ENCODE measurements at places on chromosomes 16 and 17.

GRCh38 chr17:9895923-9896322, 9.1 kb downstream of the RCVRN start:
- no peak for DNase-seq

- DNase-seq = no peak
These were observed 12.2 kb downstream of the N4BP1 start for GRCh38 chr16:48597563-48598387.

DNA sequence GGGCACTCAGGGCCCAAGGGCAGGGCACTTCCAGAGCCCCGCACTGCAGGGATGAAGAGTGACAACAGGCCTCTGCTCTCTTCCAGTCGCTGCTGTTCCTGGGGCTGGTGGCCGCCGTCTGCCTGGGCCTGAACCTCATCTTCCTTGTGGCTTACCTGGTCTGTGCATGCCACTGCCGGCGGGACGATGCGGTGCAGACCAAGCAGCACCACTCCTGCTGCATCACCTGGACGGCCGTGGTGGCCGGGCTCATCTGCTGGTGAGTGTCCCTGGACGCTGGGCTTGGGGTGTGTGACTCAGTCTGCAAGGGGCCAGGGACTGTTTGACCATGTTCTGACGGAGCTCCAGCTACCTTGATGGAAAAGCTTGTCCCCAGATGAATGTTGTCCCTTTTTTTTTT, 9.0 kb downstream of the TTYH2 start:
- no peak for DNase-seq

DNA sequence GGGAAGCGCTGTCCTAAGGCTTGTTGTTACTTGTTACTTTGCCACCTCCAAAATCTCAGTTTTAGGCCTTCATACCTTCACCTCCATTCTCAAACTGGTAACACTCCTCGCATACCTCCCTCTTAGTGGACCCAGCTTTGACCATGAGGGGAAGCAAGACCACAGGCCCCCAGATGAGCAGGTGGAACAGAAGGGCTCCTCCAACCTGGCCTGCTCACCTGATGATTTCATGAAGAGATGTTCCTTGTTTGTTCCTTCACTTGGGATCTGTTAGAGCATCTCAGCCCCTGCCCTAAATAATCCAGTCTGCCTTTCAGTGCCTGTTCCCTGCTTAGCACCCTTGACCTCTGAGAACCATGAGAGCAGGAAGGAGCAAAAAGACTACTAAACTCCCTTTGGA, 28.7 kb downstream of the DHX38 start:
- DNase-seq = no peak

- DNase-seq = no peak
These were observed 14.4 kb downstream of the CPNE2 start for GRCh38 chr16:57106767-57107166.

DNA sequence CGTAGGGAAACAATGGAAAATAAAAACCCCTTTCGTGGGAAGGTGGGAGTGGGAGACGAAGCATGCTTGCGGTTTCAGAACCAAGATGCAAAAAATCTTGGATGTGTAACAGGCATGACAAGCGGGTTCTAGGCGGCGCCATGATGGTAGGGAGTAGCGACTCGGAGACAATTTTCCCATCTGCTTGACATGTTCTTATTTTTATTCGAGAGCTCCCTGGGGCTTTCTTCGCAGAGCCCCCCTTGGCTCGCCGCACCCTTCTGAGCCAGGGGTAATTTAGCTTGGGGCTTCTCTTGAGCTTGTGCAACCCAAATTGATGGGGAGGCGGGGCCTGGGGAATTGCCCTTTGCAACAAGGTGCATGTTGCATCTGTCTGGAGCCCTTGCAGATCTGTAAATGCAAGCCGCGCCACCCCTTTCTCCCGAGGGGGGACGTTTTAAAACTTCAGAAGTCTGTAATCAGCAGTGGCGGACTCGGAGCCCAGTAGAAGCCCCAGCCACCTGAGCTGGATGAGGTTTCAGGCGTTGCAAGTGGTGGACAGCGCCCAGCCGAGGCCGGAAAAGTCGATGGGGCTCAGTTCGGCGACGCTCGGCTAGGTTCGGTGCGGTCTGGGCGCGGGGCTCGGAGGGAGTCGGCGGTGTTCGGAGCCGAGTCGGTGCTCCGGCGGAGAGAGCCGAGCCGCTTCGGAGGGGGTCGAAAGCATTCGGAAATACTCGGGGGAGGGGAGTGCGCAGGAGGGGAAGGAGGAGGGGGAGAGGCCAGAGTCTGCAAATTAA, 2.9 kb downstream of the GNAO1 start:
- peak; percentile 62 for DNase-seq

DNA sequence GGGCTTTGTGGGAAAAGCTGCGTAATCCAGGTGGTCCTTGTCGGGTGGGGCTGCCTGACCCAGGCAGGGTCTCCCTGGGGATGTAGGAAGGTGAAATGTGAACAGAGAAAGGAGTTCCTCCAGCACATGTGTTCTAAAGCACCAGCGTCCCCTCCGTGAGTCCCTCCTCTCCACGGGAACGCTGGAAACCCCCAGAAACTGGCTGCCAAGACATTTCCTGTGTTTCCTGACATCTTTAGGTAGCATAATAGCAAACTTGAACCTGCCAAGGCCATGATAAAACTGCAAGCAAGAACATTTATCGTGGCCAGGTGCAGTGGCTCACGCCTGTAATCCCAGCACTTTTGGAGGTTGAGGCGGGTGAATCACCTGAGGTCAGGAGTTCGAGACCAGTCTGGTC, 12.6 kb upstream of the PYDC1 start:
- no peak for DNase-seq

GRCh38 chr17:36527621-36528250, 6.9 kb downstream of the MYO19 start:
- DNase-seq = no peak

DNA sequence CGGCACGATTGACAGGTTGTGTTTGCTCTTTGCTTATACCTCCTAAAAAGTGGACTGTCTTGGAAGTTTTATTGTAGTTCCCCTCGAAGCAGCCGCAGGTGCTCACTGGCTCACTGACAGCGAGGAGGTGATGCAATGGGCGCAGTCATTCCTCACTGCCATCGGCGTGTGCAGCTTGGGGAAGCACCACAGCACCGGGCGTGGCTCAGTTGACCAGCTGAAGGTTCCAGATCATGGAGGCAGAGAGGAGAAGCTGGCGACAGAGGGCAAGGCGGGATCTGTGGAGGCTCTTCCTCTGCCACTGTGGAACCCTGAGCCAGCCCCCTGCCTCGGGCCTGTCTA, 72.1 kb upstream of the TNRC6C start:
- DNase-seq = no peak

DNA sequence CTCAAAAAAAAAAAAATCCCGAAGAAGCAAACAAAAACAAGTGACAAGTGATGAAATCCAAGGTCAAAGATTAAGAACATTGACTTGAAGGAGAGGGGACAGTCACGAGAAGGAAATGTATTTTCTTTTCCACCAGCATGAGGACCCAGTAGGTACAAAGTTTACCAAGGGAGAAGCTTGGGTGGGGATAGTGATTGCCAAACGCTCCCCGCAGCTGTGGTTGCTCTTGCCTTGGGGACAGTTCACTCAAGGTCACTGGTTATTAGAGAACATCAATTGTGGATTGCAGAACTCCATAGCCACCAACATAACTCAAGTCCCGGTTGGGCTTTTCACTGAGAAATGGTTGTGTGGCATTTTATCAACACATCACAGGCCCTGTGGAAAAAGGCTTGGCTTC, 27.0 kb downstream of the RSL1D1 start:
- DNase-seq = peak; percentile 10

DNA sequence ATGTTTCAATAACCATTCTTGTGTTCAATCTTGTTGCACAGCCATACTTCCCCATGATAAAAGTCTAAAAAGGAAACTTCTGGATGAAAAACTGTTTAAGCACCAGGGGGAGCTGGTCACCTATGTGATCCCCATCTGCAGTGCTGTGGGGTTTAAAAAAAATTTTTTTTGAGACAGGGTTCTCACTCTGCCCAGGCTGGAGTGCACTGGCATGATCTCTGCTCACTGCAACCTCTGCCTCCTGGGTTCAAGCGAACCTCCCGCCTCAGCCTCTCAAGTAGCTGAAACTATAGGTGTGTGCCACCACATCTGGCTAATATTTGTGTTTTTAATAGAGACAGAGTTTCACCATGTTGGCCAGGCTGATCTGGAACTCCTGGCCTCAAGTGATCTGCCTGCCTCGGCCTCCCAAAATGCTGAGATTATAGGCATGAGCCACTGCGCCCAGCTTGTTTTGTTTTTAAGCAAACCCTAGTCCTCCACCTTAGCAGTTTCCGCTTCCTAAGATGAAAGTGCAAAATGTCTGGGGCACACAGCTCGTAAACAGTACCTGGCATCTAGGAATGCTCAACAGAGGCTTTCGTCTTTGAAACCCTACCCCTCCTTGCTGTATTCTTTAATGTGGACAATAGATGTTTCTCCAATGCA, 25.4 kb downstream of the DNAJA2 start:
- DNase-seq = peak; percentile 67

- DNase-seq = peak; percentile 68
These were observed at the start of gene SLC25A10 for GRCh38 chr17:81711814-81712467. TSS of gene SLC25A10 (plus strand) at chr17:81712284. CDS start at chr17:81712427, 143 bp downstream.

- DNase-seq = no peak
These were observed 1023.4 kb downstream of the CDH11 start for GRCh38 chr16:64098451-64098850.

DNA sequence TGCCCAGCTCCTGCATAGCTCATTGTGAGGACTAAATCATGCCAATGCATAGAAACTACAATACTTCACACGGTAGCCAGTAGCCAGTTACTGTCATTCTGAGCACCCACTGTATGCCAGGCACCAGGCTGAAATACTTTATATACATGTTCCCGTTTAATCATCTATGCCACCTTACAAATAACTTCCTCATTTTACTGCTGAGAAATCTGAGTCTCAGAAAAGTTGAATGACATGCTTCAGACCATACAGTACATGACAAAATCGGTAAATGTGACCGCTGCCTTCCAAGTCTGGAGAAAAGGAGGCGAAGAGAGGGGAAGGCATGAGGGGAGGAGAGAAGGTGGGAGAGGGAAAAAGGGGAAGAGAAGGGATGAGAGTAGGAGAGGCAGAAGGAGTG, 9.2 kb upstream of the TLCD3B start:
- DNase-seq = no peak

DNA sequence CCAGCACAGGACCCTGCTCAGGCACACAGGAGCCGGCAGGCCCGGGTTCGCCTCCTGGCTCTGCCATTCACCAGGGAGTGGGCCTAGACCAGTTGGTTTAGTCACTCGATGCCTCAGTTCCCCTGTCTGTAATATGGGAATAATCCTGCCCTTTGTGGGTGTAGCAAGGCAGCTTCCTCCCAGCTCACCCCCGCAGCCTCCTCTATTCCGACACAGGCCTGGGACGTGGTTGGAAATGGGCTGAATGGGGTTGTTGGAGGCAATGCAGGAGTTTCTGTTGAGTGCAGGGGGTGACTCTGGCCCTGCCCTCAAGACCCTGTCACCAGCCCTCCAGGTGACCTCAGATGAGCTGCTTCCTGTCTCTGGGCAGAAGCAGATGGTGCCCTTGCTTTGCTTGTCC, 19.8 kb downstream of the SLC5A10 start:
- no peak for DNase-seq

DNA sequence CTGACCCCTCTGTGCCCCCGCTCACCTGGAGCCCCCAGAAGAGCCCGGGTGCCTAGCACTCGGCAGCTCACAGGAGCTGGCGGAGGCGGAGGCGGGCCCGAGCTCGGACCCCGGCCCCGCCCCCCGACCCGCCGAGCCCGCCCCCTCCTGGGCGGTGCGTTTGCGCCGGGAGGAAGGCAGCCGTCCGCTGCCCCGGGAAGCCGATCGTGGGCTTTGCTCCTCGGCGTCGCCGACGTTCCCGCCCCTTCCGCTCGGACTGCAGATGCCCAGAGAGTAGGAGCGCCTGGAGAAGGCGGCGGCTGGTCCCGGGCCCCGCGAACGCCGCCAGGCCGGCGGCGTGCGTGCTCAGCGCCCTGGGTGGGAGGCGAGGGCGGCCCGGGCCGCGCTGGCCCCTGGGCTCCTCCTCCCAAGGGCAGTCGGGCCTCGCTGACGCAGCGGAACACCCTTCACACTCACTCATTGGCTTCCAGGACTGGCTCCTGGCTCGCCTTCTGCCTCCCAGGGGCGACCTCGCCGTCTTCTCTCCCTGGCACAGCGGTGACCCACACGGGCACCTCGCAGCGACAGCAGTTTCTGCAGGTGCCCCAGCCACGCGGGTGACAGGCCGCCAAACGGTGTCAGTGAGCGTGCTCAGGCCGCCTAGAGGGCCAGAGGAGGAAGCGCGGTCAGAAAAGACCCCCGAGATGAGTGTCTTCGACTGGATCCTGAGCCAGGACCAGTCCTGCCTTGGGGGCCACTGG, at the start of gene PLSCR3:
Gene PLSCR3 (minus strand): TSS at position 74 of the 740 bp plus-strand sequence. CDS start 415 bp downstream, outside the sequence.
- DNase-seq = peak; percentile 87

DNA sequence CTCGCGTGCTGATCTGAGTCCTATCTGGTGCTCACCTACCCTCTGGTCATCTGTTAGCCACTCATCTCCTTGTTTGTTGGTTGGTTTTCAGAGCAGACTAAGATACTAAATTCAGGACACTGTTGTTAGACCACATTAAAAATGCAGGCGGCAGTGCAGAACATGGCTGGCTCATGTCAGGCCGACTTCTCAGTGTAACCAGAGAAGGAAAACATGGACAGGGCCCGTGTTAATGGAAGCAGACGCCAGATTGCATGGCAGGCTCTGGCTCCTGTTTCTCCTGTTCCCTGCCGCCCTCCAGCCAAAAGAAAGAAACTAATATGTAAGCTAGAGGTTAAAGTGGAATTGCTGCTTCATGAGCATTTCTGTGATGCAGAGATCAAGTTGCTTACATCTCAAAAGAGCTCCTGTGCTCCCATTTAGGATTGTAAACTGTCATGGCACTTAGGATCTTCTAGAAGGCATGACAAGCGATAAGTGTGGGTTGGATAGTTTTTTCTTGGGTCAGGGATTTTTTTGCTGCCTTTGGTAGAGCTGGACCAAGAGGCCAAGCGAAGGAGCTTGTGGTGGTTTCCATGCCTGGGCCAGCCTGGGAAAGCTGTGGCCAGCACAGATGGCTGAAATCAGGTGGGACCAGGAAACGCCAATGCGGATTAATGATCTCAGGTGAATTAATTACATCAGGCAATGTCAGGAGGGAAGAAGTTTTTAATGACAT, 56.1 kb downstream of the YPEL2 start:
- DNase-seq = no peak

DNA sequence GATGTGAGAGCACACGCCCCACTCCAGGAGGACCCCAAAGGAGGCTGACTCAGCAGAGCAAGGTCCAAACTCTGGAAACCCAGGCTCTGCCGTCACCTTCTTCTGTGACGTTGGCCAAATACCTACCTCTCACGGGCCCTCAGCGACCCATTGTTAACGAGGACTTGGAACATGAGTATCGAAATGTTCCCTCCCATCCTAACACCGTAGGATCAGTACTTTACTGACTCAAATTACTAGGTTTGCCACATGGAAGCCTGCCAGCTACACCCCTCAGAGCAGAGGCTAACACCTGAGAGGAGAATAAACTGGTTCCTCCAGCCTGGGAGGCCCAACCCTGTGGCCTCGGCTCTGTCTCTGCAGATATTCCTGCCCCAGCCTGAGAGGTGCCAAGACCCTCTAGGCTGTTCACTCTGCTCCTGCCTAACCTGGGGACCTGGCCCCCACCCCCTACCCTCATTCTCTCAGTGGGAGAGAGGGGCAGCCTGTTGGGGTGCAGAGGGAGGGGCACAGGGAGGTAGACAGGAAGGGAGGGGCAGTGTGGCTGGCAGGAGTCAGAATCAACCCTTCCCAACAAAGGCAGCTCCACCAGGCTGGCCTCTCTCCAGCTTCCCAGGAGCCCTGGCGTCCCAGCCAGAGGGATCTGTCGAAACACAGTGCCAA, 4.4 kb downstream of the PITPNM3 start:
- no peak for DNase-seq

GRCh38 chr17:4900231-4901107, 1.1 kb downstream of the C17orf107 start:
- DNase-seq = no peak
